ENCODE measurements at places on chromosomes 6 and 20.

GRCh38 chr6:144294016-144294415, 8.9 kb downstream of the UTRN start:
- no peak for DNase-seq

DNA sequence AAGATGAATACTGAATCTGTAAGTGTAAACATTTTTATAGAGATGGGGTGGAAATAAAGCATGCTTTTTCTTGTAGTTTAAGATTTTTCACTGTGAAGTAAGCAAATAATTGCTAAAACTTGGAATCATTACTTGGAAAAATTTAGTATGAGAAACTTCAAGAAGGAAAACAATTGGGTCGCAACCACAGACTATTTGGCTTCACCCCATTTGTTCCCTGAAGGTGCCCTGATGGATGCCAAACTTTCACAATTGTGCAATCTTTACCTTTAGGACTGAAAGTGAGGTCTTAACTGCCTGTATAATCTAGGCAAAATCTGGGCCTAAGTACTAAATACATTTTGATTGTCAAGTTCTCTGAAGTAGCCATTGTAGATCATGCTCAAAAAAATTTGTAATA, 330.1 kb downstream of the HDGFL1 start:
- DNase-seq = no peak

- DNase-seq = no peak
These were observed 197.7 kb downstream of the CD109 start for GRCh38 chr6:73893696-73894095.

GRCh38 chr20:39066471-39067242, 104.5 kb downstream of the DHX35 start:
- DNase-seq = no peak

DNA sequence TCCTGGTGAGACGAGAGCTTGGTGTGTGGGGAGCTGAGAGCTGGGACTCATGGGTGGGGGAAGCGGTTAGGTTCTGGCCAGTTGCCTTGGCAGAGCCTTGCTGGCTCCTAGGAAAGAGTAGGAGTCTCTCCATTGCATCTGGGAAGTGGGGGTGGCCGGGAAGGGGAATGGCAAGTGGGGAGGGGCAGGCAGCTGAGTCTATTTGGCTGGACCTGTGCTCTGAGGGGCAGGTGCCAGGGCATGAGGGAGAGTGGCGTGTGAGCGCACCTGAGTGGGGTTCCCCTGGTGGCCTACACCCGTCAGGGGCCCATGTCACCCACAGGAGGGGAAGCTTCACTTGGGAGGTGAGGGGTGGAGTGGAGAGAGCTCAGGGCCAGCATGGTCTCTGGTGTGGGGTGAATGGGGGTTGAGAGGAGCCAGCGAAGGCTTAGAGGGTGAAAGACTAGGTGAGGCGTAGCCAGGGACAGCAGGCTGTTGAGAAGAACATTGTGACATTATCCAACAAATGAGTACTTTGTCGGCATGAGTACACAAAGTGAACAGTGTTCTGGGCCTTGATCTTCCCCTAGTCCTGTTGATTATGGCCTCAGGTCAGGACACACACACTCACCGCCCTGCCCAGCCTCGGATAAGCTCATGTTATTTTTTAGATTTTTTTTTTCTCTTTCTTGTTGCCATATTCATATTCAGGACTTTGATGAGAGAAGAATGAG, 59.8 kb downstream of the FAM120B start:
- DNase-seq = no peak

- DNase-seq = no peak
These were observed 18.5 kb downstream of the RNF144B start for GRCh38 chr6:18405477-18406293.

DNA sequence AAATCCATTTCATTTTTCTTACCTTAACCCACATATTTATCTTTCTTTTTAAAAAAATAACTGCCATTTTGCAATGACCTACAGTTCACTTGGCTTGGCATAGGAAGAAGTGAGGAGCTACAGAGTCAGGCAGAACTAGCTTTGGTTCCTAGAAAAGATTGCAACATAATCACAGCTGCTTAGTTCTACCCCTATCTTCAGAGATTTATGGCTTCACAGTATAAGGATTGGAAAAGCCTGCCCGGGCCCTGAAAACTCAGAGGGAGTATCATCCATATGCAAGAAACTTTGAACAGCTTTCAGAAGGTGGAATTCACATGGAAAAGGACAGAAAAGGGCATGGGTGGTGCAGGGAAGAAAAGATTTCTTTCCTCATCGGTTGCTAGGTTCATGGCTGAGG, 774.3 kb upstream of the CHD6 start:
- DNase-seq = no peak

DNA sequence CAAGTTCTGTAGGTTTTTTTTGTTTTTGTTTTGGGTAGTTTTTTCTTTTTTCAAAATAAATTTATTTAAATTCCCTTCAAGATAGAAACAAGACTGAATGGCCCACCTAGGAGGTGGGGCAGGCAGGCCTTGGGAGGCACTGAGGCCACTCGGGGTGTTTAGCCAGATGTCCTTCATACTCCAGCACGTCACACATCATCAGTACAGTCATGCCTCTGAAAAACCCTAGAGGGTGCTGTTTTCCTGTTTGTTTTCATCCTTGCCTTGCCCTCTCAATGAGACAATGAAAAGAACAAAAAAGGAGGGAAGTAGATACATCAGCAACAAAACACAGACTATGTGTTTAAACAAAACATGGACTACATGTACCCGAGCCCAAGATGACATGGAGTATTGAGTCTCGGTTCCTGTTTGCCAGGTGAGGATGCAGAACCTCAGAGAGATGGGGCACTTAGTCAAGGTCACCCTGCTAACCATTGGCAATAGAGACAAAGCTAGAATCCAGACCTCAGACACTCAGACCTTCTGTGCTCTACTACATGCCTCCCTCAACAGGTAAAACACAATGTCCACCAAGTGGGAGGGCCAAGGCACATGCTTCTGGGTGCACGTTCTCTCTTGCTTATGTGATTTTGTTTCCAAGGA, 26.8 kb upstream of the CLIC5 start:
- no peak for DNase-seq

DNA sequence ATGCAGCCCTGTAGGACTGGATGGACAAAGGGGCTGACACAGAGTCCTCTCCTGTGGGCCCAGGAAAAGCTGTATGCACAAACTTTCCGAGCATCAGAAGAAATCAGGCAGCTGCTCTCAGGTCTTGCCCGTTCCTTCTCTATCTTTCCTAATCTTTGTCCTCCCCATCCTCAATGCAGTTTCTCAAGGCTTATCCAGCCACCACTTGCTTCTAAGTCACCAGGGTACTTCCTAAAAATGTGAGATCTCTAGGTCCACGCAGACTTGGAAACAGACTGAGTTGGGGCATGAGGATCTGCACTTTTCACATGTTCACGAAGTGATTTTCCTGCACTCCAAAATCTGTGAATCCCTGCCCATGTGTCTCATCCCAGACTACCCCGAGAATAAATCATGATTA, 394.5 kb upstream of the SLC35B3 start:
- DNase-seq = no peak

GRCh38 chr20:4508773-4509172, 212.9 kb upstream of the PRND start:
- DNase-seq = no peak

GRCh38 chr6:52725535-52726192, 37.6 kb downstream of the GSTA2 start:
- no peak for DNase-seq

GRCh38 chr20:25355011-25355595, 35.5 kb downstream of the ABHD12 start:
- DNase-seq = no peak

DNA sequence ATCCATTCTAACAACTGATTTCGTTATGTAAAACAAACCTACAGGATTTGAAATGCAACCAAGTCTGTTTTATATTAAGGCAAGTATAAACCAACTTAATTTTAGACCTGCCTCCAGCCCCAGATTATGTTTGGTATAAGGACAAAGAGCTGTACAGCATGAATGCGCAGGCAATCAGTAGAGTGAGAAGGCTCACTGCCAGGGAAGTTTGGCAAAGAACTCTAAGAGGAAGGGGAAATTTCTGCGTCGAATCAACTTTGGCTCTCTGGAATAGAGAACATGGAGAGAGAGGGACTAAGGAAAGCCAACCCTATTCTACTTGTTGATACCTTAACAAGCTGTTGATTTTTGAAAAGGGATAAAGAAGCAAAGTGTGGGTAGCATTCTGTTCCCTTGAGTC, 96.9 kb upstream of the FOXO3 start:
- no peak for DNase-seq

GRCh38 chr6:130148181-130148580, 74.6 kb downstream of the SAMD3 start:
- no peak for DNase-seq

- no peak for DNase-seq
These were observed 23.1 kb downstream of the PFDN4 start for GRCh38 chr20:54231036-54231435.

DNA sequence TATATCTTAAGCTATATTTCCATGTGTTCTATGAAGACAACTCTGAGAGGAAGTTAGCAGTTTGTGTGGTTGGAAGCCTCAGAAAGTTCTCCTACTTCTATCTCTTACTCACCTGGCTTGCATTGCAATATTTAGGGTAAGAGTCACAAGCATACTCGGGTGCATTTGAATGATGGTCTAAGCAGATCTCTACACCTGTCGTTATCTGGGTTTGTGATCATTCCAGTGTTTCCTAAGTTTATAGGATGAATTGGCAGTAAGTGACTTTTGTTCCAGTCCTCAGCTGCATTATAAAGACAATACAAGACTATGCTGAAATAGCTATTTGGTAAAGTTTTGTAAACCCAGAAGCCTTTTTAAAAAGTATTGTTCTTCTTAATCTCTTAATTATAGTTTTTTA, 36.9 kb downstream of the CBFA2T2 start:
- DNase-seq = no peak

DNA sequence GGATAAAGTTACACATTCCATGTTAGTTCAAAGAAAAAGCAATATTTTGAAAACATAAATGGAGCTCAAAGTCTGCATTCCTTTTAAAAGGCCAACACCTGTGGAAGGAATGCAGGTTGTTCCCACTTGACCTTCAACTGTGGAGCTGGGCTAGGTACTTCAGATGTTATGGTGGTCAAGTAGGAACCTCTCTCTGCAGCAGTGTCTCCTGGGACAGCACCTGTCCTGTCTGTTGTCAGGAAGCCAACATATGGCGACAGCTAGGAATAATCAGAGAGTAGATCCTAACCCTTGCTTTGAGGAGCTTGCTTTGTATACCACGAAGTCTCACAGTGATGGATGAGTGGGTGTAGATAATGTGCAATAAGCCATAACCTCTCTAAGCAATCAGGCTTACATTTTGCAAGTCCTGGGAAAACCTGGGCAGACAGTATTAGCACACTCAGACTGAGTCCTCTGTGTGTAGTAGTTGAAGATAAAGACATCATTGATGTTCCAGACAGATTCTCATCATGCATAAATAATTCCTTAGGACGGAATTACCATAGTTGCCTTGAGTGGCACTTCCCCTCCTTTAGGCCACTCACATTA, 347.5 kb downstream of the PRL start:
- DNase-seq = no peak

DNA sequence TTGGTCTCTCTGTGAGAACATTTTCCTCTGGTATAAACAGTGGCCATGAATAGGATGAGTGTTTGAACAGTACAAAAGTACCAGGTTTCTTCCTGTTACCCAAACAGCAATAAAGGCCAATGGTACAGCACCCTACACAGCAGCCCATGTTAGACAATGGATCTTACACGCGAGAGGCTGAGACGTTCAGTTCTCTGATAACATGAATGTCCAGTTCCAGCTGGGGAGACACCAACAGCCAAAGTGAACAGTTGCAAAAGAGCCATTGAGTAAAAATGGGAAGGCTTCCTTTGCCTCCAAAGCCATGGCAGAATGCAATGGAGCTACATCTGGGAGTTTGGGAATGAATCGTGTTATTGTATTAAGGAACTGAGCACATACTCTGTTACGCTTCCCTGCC, 246.8 kb upstream of the SGK1 start:
- no peak for DNase-seq

- no peak for DNase-seq
These were observed 52.9 kb upstream of the HDDC2 start for GRCh38 chr6:125354649-125355048.

DNA sequence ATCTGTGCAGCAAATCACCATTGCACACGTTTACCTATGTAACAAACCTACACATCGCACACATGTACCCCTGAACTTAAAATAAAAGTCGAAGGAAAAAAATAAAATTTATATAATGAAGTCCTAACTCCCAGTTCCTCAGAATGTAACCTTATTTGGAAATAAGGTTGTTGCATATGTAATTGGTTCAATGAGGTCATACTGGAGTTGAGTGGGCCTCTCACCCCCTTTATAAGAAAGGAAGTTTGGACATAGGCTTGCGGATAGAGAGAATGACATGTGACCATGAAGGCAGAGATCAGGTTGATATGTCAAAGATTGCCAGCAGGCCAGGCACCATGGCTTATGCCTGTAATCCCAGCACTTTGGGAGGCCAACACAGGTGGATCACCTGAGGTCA, 16.1 kb upstream of the ZBTB22 start:
- DNase-seq = no peak

DNA sequence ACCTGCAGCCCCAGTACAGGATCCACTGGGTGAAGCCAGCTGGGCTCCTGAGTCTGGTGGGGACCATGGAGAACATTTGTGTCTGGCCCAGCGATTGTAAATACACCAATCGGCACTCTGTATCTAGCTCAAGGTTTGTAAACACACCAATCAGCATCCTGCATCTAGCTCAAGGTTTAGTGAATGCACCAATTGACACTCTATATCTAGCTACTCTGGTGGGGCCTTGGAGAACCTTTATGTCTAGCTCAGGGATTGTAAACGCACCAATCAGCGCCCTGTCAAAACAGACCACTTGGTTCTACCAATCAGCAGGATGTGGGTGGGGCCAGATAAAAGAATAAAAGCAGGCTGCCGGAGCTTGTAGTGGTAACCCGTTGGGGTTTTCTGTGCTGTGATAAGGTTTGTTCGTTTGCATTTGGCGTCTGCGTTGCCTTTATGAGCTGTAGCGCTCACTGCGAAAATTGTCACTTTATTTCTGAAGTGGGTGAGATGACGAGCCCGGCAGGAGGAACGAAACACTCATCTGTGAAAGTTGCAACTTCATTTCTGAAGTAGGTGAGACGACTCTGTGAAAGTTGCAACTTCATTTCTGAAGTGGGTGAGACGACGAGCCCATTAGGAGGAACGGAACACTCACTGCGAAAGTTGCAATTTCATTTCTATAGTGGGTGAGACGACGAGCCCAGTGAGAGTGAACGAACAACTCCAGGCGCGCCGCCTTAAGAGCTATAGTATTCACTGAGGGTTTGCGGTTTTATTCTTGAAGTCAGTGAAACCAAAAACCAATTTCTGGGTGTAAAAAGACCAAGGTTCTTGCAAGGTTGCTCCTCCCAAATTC, 31.1 kb downstream of the SERPINB6 start:
- DNase-seq = peak; percentile 70

All from activated T-cell treated with anti-CD3 and anti-CD28 coated beads for 48 hours (primary cell).